ENCODE measurements at places on chromosomes 7 and 10.

- no peak for DNase-seq
These were observed 477.5 kb downstream of the PTPRN2 start for GRCh38 chr7:158110034-158110590.

DNA sequence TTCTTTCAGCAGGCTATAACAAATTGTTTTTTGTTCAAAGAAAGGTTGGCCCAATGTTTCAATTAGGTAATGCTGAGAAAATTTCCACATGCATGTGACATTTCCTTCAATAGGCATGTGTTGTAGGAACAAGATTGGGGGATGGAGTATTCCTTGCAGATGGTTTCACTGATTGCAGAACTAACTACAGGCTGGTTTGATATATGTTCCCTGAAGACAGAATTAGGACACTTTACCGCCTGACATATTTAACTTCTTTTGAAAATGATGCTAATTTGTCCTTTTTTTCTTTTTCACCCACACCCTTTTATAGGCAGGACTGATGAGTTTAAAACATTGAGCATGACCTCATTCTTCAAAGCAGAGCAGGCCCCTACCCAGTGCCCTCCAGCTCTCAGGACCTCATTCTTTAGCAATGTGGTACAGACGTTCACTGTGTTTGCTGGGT lies 163.3 kb downstream of the CPED1 start:
- DNase-seq = no peak

GRCh38 chr10:107653832-107654287 lies 489.4 kb upstream of the SORCS1 start:
- DNase-seq = no peak

GRCh38 chr10:97291357-97292096 lies 910 bp downstream of the ARHGAP19 start:
- DNase-seq = no peak

- DNase-seq = no peak
These were observed 34.8 kb upstream of the DMBT1 start for GRCh38 chr10:122525788-122526187.

DNA sequence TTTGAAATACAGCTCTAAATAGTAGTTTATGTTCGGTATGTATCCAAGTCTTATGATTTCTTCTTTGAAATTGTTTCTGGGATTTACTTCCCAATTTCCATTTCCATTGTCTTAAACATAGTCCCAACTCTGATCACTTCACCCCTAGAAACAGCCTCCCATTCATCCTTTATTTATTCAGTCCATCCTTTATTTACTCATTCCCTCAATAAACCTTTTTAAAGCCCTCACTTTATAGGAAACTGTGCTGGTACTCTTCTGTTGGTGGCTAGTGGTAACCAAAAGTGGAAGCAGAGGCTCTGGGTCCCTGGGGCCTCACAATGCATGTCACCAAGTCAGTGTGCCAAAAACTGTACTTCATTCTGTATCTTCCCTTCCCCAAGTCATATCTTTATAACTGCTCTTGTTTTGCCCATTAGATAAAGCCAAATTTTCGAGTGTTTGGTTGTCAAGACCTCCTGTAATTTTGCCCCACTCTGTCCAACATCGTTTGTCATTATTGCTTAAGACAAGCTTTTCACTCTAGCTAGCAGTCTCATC lies 3.9 kb upstream of the EPC1 start:
- DNase-seq = no peak

DNA sequence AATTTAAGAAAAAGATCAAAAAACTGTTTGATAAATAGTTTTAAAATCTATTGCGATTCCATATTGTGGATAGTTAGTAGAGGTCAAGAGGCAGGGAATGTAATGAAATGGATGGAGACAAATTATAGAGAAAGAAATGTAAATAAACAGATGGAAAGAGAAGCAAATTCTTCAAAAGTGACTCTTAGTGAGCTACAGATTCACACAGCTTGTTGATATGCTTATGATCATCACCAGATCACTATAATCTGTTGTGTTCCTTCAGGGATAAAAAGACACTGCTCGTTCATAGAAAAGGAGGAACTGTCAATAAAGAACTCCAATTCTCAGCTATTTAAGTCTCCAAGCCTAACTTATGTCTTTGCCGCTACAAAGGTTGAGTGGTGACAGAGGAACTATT lies 251.4 kb upstream of the SEMA3C start:
- DNase-seq = no peak

GRCh38 chr10:114499116-114499515 lies 94.8 kb upstream of the AFAP1L2 start:
- DNase-seq = no peak

DNA sequence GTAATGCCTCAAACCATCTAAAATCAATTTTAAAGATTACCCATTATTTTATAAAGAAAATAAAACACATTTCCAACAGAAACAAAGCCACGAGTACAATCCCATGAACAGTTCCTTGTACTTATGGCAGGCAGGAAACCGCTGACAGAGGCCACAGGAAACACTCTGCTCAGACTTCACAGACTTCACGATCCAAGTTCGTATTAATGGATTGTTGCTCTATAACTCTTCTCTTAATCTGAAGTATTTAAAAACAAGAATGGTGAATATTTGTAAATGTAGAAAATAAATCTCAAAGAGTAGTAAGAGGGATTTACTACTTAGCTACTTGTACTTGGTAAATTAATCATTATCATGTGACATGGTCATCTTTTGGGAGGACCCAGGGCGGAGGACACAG lies 78.3 kb downstream of the SNX10 start:
- no peak for DNase-seq

GRCh38 chr7:20394284-20394683 lies 63.6 kb downstream of the ITGB8 start:
- DNase-seq = no peak

- DNase-seq = no peak
These were observed 192.5 kb upstream of the NPVF start for GRCh38 chr7:25420771-25421170.

- no peak for DNase-seq
These were observed 64.7 kb upstream of the LRGUK start for GRCh38 chr7:134062460-134062859.

- no peak for DNase-seq
These were observed 34.2 kb downstream of the ITGB1 start for GRCh38 chr10:32923849-32924248.

DNA sequence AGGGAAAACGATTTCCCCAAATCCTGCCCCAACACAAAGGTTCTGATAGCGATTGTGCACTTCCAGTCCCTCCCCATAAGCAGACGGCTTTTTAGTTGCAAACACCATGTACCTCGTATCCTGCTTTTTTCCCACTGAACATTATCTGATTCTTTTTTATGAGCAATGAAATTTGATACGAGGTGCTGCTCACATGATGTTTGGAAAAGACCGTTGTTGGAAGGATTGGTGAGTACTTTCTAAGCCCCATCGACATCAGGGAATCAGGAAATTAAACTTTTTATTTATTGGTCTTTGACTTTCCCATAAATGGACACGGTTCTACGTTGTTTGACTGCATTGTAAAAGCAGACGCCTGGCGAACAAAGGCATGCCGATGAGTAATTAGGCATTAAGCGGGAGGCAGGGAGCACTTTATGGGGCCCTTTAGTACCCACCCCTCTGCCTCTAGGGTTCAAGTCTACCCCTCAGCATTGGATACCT lies 49.4 kb downstream of the TEX36 start:
- no peak for DNase-seq

DNA sequence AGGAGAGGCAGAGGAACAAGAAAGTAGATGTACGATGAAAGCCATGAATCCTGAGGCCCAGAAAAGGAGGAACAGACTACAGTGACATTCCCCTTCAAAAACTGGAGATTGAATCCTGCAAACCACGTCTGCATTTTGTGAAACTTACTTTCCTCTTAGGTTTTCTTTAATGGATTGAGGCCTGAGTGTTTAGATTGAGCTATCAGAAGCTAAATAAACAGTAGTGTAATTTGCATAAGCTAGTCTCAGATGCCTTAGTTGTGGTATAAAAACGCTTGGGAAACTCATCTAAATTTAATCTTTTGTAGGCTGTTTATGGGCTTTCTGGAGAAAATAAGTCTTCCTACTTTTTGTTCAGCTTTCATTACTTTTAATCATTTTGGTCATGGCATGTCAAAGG lies 94.8 kb upstream of the HDAC9 start:
- DNase-seq = no peak

DNA sequence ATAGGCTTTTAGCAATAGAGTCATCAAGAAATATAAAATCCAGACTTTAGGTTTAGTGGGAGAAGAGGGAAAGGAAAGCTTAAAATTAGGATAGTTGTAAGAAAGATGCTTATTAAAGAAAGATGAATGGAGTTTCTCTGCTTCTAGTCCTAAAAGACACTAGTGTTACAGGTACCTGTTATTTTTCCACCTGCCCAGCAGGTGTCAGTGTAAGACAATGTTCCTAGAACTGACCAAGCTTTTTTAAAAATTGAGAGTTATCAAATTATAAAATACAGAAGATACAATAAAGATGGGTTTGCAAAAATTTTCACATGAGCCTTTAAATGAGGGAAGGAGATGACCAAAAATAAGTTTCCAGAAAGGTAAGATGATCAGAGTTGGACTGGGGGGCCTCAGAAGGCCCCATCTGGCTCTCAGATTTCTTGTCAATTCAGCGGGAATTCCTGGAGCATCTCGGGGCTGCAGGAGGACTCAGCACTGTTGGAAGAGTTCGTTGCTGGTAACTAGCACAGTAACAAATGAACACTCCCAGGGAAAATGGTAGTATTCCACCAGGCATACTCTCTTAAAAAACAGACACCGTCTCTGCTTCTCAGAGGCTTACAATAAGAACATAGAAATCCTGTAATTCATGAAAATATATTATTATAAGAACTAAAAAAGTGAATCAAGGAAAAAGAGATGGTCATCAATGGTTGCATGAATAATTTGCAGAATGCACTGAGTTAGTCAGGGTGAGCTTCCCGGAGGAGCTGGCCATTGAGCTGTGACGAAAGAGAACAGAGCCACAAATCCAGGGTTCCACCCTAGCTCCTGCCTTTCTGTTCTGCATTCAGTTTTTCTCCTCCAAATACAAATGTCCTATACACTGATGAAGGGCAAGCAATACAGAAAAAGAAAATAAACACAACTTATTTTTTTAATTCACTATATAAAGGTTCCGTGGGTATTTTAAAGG lies 71.8 kb upstream of the PIK3CG start:
- no peak for DNase-seq

- DNase-seq = no peak
These were observed 4.2 kb downstream of the INHBA start for GRCh38 chr7:41698726-41699125.

DNA sequence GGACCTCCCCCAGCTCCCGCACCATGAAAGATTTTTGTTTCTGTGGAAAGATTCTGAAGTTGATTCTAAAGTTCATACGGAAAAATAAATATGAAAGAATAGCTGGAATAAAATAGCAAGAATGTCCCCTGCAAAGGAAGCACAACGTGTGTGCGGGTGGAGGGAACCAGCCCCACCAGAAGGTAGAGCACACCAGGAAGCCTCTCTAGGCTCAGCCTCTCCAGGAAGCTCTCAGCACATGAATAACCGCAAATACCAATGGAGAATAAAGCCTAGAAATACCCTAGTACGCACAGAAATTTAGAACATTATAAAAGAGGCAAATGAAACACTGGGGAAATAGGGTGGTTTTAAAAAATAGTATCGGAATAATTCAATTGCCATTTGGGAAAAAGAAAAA lies 24.6 kb upstream of the FAM170B start:
- DNase-seq = no peak

DNA sequence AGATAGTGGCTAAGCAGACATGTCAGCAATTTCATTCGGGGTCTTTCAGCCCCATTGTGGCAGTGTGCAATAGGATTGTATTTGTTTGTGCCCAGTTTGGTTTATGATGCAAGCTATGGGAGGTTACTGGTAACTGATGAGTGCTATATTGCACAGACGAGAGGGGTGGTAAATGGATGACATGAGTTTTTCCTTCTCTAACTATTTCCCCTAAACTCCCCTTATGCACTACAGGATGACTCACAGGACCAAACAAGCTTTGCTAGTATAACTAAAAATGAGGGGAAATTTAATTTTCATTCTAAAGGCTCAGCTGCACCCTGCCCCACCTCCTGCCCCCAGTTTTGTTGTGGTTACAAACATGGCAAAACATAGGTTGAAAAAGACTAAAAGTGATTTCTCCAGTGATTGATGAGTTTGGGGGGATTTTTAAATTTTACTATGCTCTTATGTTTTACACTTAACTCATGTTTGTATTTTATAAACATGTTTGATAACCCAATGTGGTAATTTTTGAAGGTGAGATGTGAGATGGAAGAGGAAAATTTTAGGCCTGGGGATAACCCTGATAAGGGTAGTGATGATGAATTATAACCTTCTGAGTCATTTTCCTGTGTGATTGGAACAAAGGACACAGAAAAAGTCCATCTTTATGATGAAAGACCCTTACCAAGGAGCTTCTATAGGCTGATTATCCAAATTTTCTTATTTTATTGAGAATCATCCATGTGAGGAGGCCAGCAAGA lies 60.8 kb upstream of the NAMPT start:
- no peak for DNase-seq

DNA sequence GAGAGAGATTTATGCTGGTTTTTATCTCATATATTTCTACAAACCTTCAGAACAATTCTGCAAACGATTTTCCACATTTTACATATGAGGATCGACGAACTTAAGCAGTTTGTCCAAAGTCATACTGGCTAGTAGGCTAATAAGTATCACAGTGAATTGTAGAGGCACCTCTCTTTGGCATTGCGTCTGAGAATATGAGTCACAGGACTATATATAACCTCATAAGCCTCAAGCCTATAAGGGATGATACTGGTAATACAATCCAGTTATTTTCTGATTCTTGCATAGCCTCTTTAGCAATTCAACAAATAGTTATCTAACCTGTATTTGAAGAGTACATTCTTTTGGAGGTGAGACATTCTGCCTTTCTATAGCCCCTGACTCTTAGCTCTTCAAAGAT lies 129.8 kb downstream of the GPR158 start:
- no peak for DNase-seq

GRCh38 chr7:129462420-129462819 lies 28.2 kb downstream of the STRIP2 start:
- no peak for DNase-seq

DNA sequence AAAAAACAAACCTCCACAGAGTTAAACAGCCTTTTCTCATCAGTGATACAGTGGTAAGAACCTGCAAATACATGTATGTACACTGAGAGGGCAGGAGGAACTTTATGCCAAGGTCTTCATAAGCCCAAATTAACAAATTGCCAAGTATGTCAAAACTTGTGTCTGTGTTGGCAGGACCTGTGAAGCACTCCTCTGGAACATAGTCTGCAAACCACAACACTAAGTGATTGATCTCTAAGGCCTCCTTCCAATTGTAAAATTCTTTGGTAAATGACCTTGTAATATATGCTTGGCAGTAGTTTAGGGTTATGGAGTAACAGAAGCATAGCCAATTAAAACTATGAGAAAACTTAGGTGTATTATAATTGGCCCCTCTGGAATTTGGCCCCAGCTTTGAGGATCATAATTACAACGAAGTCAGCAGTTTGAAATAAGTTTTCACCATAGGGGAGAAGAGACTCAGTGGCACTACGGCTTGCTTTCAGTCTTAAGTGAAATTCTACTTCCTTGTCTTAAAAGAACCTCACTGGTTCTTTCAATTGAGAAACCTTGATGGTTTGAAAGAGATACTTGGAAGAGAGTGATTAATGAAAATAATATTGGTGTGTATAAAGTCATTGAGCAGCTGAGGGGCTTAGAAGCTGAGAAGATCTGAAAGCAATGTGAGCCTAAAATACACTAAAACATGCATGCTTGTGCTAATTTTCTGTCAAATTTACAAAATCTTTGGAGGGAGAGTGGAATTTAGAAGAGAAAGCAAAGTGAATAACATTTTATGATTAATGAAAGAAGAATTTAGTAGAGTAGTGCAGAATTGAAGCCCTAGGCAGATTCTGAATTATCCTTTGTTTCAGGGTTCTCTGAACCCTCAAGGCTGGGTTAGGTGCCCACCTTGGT lies 57.6 kb downstream of the CNNM2 start:
- DNase-seq = no peak
